ENCODE measurements at places on chromosomes 13 and 19.

DNA sequence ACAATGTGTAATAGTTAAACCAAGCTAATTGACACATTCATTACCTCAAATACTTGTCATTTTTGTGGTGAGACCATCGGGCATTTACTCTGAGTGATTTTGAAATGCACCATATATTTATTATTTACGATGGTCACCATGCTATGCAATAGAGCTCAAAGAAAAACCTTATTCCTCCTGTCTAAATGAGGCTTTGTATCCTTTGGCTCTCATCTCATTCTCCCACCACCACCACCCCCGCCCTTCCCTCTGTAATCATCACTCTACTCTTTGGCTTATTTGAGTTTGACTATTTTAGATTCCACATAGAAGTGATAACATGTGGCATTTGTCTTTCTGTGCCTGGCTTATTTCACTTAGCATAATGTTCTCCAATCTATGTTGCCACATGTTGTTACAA, 124.9 kb downstream of the CYSLTR2 start:
- peak; percentile 46 for DNase-seq

GRCh38 chr19:28980236-28980868, 232.6 kb downstream of the UQCRFS1 start:
- no peak for DNase-seq

- DNase-seq = peak; percentile 52
Measured at GRCh38 chr19:49591731-49592485, 926 bp downstream of the PRR12 start.

- no peak for DNase-seq
Measured at GRCh38 chr19:49520705-49521319, 7.0 kb upstream of the RCN3 start.

DNA sequence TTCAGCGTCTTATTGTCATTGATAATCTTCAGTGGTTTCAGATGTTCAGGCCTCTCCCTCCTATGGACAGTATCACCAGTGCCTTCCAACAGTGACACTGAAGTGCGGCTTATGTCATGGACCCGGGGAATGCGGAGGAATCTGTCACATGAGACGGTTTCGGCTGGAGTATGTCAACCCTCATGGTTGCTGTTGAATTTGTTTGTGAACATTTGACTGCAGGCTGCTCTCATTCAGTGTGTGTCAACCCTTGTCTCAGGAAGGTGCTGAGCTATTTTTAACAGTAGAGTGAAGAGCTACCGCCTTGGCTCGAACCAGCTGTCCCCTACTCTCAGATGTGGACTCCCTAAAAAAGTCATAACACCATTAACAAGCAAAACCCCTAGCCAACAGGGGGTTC, 138.8 kb upstream of the RNF113B start:
- no peak for DNase-seq

GRCh38 chr19:24069905-24070657, 16.9 kb upstream of the ZNF254 start:
- DNase-seq = no peak

DNA sequence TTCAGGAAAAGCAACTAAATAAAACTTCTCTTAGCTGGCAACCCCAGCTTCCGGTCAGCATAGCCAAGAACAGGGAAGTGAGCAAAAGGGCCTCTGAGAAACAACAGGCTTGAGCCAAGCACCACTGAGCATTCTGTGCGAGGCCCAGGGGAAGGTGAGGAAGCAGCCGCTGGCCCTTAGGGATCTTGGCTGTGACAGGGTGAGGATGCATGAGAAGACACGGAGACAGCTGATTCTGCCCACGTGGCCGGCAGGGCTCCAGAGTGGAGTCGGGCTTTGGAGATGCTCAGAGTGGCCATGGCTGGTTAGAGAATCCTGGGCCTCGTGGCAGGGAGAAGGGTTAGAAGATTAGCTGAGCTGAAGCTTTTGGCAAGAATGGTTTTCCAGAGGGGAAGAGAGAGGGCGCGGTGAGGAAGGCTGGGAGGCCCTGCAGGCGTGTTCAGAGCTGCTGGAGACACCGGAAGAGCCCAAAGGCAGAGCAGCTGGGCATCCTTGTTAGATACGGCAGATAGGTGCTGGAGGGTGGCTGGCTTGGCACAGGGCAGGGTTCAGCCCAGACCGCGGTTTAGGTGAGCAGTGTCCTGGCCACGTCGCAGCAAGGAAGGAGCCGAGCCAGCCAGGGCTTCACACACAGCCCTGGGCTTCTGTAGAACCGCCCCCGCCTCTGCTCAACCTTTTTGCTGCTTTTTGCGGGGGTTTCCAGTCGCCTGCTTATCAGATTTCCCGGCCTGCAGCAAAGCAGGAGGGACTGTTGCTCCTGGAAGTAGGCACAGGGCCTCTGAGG, 17.3 kb downstream of the UPF1 start:
- DNase-seq = no peak

DNA sequence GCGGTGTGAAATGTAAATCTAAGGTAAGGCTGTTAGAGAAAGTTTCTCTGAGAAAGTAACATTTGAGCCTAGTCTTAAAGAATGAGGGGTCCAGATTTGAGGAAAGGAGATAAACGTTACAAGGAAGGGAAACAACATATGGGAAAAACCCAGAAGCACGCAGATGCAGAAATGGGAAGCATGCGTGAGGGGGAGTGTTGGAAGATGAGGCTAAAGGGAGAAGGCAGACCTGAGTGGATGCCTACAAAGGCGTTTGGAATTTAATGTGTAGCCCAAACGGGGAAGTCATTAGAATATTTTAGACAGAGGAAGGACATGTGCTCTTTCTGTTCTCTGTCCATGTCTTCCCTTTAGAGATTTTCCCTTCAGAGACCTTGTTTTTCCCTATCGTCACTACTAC, 61.0 kb downstream of the TPT1 start:
- no peak for DNase-seq

DNA sequence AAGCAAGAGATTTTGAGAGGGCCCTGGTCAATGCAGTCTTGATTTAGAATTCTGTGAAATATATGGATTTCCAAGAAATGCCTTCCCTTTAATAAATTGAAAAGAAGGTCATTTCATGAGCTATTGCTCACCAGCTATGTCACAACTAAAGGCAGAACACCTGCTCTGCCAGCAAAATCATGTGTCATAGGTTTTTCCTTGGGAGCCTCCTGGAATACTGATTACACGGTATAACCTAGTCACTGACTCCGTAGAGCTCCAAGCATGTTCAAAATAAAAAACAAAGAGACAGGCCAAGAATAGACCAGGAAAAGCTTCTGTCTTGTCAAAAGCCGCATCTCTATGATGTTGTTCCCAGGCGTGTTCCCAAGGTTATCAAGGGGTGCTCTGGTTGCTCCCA, 45.5 kb downstream of the HSPH1 start:
- DNase-seq = no peak

DNA sequence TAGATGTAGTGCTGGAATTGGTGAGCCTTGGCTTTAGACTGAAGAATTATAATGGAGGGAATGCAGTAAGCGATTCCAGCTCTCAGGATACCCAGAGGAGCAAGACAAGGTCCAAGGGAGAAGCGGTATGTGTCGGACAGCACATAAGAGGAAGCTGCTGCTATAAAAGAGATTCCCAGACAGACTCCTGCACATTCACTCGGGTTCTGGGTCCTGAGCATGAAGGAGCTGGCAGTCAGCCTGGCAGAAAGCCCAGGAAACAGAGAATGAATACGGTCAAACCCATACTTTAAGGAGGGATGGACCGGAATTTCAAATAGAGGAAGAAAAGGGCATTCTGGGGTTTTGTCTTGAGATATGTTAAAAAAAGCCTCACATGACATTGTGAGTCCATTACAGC, 308.3 kb downstream of the DNAJC15 start:
- DNase-seq = peak; percentile 19

DNA sequence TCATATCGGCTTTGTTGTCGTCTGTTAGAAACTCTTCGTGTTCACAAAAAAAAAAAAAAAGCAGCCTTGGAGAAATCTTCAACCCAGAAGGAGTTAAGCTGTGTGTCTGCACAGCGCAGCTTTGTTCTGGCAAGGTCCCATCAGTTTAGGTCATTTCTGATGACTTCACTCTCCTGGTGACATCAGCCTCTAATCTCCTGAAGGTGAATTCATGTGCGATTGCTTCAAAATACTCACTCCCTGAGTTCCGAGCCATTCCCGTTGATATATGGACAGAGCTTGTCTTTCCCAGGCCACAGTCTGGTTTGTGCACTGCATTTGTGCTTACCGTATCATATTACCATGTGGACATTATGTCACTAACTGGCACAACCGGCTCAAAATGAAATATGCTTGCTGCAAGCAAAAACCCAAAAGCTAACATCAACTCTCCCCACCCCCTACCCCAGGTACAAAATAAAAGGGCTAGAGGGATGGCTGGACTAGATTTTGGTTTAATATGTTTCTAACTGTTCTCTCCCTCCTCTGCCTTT, 342.4 kb downstream of the KCNRG start:
- DNase-seq = no peak

- no peak for DNase-seq
Measured at GRCh38 chr19:8397271-8397670, 7.1 kb downstream of the RAB11B start.

DNA sequence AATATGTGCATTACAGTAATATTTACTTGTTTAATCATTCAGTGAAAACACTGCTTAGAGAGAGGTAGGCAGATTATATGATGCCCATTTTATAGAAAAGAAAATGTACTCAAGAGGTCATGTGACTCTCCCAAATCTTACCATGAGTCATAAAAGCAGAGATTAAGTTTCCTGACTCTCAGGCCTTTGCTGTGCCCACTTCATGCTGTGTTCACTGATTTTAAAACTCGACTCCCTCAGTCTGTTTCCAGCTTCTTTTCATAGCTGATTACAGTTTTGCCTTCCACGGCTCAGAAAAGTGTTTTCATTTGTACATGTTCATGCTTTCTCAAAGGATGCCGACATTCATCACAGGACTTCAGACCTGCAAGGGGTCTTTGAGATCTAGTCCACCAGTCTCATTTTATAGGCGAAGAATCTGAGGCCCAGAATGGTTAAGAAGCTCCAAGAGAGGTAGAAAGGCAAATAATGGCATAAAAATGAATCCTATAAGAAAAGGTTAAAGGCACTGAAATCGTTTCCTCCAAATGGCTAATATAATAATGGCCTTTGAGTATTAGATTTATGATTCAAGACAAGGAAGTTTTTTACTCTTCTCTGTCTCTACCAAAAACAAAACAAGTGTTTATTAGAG, 9.0 kb upstream of the IPO5 start:
- no peak for DNase-seq

- DNase-seq = no peak
Measured at GRCh38 chr19:17933414-17934129, 757 bp downstream of the CCDC124 start.

DNA sequence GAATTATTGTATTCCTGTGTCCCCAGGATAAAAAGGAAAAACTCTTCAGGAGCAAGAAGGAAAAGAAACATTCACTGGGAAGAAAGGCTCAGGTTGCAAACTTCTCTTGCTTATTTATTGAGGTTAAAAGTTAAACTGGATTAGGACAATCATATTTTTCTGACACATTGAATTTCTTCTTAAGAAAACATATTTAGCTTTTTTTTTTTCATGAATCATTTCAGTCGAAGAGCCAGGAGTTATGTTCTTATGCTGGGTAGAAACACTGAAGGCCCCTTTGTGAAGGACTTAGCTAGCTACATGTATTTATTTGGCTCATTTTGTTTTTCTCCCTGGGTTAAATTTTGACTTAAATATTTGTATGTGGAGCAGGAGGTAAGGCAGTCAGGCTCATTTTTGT, 434.0 kb downstream of the KLF5 start:
- DNase-seq = peak; percentile 4

DNA sequence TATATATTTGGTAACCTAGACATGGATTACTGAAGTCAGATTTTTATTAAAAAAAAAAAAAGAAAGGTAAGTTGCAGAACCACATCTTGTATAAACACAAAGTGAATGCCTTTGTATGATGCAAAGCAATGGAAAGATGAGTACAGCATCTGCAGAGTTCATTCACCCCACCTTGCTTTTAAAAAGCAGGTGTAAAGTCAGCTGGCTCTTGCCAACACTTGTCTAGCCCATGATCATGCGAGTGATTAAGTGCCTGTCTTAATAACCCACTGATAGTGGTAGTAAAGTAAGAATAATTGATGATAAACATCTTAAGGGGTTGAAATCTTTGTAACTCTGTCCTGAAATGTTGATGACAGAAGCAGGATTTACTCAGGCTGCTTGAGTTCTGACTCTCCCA, 710.4 kb downstream of the EFNB2 start:
- no peak for DNase-seq

DNA sequence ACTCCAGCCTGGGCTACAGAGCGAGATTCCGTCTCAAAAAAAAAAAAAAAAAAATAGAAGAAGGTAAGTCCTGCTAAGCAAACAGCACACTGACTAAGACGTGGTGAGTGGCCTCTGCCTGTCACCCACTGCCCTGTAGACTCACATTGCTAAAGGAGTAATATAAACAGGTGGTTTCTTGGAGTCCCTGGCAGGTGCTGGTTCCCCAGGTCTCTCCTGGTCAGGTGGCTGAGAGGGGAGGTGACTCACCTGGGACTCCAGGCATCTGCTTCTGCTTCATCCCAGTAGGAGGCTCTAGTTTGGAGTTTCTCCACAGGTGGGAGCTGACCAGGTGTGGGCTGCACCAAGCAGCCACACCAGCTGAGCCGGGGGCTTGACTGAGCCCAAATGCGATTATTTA, at the start of gene OR10H1:
TSS of gene OR10H1 (minus strand) at position 359 of the 400 bp plus-strand sequence. CDS start 7,627 bp downstream, outside the sequence.
- no peak for DNase-seq

DNA sequence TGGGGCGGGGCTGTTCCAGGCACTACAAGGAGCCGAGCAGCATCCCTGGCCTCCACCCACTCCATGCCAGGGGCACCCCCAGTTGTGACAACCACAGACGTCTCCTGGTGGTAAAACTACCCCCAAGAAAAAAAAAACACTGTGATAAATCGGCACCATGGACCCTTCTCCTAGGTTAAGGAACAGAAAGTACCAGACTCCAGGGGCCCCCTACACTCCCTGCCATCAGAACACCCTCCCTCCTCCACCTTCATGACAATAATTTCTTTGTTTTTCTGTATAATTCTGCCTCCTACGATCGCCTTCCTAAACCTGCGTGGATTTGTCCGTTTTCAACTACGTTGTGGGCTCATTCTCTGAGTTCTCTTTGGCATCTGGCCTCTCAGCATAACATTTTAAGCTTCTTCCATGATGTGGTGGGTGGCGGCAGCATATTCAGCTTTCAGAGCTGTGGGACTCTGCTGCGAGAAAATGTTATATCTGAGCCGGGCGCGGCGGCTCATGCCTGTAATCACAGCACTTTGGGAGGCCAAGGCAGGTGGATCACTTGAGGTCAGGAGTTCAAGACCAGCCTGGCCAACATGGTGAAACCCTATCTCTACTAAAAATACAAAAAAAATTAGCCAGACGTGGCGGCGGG, 8.6 kb downstream of the TLE2 start:
- no peak for DNase-seq

All from foreskin melanocyte (primary cell).